ENCODE measurements at places on chromosomes 1 and 21.

GRCh38 chr1:89917353-89917752 is 77.6 kb upstream of the ZNF326 start:
- no peak for DNase-seq

GRCh38 chr1:43822040-43822690 is 111.4 kb upstream of the ARTN start:
- no peak for DNase-seq

- no peak for DNase-seq
Observed at GRCh38 chr21:33171616-33172169, 58.0 kb upstream of the IFNAR2 start.

DNA sequence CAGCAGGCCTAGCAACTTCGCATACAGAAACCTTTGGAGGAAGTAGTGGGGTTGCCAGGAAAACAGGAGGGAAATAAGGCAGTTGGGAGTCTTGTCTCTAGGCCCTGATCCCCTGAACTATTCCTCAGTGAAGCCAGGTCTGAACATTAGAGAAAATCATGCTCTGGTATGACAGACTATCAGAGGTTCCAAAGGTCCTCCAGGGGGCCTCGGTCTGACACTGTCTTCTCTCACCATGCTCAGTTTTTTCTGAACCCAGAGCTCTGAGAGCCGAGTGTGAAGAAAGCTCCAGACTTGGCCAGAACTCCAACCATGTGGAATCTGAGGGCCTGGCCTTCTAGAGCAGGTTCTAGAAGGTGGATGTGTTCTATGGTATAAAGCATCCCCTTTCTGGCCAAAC is 4.0 kb downstream of the TOMM40L start:
- DNase-seq: no peak

DNA sequence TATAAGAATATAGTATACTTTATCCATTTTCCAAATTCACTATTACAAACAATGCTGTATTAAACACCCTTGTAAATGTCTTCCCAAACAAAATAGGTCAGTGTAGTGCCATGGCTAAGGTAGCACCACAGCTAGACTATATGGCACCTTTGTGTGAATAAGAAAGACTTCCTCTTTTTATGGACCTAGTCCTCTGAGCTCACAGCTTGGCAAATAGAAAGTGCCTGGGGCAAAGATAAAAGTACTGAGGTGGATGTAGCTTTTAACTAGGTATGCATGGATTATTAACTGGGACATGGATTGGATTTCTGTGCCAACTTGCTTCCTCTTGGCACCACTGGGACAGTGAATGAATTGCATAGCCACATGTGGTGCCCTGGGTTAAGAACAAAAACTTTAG is 25.0 kb downstream of the HRNR start:
- no peak for DNase-seq

GRCh38 chr1:188397521-188397920 is 1568.8 kb downstream of the PLA2G4A start:
- no peak for DNase-seq

- no peak for DNase-seq
Observed at GRCh38 chr1:55558515-55558914, 343.4 kb upstream of the USP24 start.

- DNase-seq: no peak
Observed at GRCh38 chr1:230647321-230647720, 5.0 kb downstream of the COG2 start.

DNA sequence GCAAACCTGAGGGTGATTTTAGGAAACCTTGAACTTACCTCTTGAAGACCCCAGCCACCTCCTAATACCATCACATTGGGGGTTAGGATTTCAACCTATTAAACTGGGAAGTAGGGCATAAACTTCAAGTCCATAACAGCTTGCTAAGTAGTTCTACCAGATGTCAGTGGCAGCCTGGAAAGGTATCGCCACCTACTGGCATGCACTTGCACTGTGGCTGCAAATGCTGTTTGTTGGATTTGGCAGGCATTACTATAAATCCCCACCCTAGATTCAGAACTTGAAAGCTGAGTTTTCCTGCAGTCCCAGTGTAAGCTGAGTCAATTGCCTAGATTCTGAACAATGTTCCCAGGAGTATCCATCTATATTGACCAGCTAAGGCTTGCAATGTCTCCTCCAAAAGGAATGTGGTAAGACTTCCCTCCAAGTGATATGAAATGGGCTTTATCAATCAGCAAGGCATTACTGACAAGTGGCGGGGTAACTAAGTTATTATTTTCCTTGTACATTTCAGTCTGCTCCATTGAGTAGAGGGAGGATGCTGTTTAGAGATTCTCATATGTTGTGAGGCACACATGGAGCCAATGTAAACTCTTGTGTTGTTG is 474.5 kb downstream of the PTPRC start:
- DNase-seq: peak; percentile 49

- no peak for DNase-seq
Observed at GRCh38 chr1:152871731-152872126, 6.4 kb upstream of the SMCP start.

DNA sequence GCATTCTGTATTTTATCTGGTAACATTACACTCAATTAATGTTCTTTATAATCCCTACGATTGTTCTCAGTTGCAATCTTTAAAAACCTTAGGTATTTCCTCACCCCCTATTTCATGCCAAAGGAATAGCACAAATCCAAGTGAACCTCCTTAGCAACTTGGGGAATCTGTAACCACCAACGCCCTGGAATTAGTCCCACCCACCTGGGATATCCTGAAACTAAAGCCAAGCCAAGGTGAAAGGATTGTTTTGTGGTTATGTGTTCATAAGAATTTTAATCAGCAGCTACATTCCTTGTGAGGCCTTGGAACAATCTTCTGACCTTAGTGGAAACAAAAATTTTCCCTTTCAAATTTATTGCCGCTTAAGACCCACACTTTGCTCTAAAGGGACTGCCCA is 908.7 kb downstream of the TTLL7 start:
- no peak for DNase-seq

GRCh38 chr21:45064091-45064490 is 10.3 kb upstream of the ADARB1 start:
- DNase-seq: no peak

DNA sequence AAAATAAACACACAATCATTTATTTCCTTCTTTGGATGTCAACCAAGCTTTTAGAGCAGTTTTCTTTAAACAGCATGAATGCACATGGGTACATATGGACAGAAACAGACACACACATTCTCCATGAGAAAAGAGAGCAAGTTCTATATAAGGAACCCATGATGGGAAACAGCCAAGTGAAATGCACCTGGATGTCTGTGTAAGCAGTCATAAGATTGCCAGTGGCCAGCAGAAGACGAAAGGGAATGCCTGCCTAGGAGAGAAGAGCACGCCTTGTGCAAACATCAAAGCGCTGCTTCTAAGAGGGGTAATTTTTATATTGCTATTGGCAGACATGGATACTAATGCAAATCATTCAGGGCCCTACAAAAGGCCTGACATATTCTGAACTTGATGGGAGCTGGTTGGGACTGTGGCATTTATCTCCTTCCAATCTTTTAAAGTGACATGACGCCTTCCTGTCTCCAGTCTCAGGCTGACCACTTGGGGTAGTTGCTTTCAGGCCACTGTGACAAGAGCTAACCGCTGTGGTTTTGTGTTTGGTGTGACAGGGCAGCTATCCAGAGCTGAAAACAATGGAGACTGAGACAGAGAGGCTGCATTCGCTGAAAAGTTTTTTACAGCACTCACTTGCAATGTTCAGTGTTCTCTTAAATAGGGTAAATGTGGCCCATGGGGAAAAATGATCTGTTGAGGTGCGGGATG is 75.0 kb upstream of the DPT start:
- DNase-seq: no peak

DNA sequence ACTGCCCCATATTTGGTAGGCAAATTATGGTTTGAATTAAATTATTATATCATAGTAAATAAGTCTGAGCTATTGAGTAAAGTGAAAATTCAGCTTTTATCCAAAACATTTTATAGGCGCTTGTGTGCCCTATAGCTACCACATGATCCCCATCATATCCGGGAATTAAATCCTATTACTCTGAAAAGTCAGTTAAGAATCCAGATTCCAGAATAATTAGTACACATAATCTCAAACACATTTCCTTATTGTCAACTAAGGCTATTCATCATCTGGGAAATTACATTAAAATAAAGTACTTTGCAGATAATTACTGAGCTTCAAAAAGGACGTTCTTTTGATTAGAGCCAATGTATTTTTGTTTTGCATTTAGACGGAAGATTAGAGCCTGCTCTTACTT is 72.3 kb downstream of the CTH start:
- DNase-seq: no peak

- DNase-seq: no peak
Observed at GRCh38 chr21:15870819-15871218, 141.0 kb downstream of the USP25 start.

GRCh38 chr1:183150445-183150844 is 35.6 kb upstream of the LAMC2 start:
- DNase-seq: no peak

Data from stimulated activated CD8-positive, alpha-beta memory T cell treated with anti-CD3 and anti-CD28 coated beads, Interleukin-7, amount 100 ng/mL, for 4 hours (primary cell).